ENCODE measurements at places on chromosomes 5 and 9. TPM values are rescaled to one million over a fixed set of nuclear protein-coding genes. Genes with fewer than 3 reads are reported as not detected.

DNA sequence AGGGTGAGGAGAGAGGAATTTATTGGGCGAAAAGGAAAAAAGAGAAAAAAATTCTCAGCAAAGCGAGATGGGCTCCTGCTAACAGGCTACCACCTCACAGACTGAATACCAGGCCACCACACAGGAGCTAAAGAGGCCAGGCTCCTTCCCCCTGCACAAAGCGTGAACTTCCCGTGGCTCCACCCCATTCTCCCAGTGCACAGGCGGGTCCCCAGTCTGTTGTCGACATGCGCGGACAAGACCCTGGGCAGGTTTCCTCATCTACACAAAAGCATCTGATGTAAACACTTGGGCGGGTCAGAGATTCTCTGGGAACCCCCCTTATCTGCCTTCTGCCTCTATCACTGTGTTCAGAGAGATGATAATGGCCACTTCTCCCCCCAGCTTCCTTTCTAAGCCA lies 34.2 kb downstream of the IL31RA start:
- H3K27ac ChIP-seq: no peak overlapping the region
- DNase-seq: no peak
- H3K27me3 ChIP-seq: no peaks in the 10 kb centered on the region
- no peak overlapping the region for H3K4me3 ChIP-seq
- H3K4me1 ChIP-seq: no peaks in the 10 kb centered on the region

DNA sequence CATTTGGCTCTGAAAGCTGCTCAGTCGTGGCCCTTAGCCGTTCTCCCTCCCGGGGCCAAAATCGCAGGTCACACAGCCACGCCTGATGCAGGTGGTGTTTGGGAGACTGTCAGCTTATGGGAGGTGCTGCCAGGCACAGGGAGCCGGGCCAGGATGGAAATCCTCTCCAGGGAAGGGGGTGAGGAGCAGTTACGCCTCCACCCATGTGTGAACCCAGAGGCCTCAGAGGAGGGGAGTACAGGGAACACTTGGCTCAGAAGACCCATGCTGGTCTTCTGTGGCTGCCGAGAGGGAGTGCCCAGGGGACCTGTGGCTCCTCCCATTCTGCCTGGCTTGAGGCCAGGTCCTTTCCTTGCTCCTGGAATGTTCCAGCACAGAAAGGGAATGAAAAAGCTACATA lies 3.6 kb upstream of the OLFM1 start:
- peaks cover 40% of the 10 kb centered on the region for H3K27me3 ChIP-seq
- H3K4me3 ChIP-seq: no peak overlapping the region
- no peak for DNase-seq
- no peaks in the 10 kb centered on the region for H3K4me1 ChIP-seq

REEP2 gene
- 8.5 TPM for total RNA-seq

- DNase-seq: no peak
- H3K27me3 ChIP-seq: no peaks in the 10 kb centered on the region
- no peak overlapping the region for H3K4me3 ChIP-seq
- no peaks in the 10 kb centered on the region for H3K36me3 ChIP-seq
These were observed 225.4 kb downstream of the MTRR start for GRCh38 chr5:8094304-8094703.

MUSK gene
- 14.1 TPM for total RNA-seq

- H3K27ac ChIP-seq: no peak overlapping the region
- H3K36me3 ChIP-seq: no peaks in the 10 kb centered on the region
- DNase-seq: no peak
- H3K4me1 ChIP-seq: no peaks in the 10 kb centered on the region
These were observed 511.0 kb upstream of the RIOK2 start for GRCh38 chr5:97694091-97694490.

DNA sequence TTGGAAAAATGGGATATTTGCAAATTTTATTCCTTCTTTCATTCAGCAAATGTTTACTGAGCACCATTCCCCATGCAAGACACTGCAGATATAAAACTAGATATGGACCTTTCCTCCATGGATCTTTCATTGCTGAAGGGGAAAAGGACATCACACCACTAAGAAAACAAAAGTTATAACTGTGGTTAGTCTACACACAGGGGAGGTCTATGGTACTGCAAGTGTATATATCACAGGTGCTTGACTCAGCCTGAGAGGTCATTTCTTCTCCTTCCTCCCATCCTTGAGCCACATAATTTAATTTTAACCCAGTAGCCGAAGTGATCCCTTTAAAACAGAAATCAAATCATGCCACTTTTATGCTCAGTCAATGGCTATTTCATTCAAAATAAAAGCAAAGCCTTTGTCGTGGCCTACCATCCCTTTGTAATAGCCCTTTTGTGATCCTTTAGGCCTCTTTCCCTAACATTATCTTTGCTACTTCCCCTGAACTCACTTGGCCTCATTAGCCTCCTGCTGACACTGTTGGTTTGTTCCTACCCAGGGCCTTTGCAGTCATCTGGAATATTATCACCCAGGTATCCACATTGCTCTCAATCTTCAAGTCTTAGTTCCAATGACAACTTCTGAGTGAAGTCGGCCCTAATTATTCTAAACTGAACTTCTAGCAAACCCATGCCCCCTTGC lies 213.2 kb downstream of the GABRB2 start:
- H3K4me1 ChIP-seq: no peaks in the 10 kb centered on the region
- no peak for DNase-seq
- H3K4me3 ChIP-seq: no peak overlapping the region
- H3K27ac ChIP-seq: no peak overlapping the region
- no peaks in the 10 kb centered on the region for H3K36me3 ChIP-seq

RASGEF1C gene
- not detected for total RNA-seq

- no peaks in the 10 kb centered on the region for H3K27me3 ChIP-seq
- DNase-seq: no peak
- H3K36me3 ChIP-seq: no peaks in the 10 kb centered on the region
- no peak overlapping the region for H3K27ac ChIP-seq
- no peaks in the 10 kb centered on the region for H3K4me1 ChIP-seq
These were observed 136.6 kb upstream of the ICE1 start for GRCh38 chr5:5285906-5286305.

KIF4B gene
- 0.02 TPM for total RNA-seq

DNA sequence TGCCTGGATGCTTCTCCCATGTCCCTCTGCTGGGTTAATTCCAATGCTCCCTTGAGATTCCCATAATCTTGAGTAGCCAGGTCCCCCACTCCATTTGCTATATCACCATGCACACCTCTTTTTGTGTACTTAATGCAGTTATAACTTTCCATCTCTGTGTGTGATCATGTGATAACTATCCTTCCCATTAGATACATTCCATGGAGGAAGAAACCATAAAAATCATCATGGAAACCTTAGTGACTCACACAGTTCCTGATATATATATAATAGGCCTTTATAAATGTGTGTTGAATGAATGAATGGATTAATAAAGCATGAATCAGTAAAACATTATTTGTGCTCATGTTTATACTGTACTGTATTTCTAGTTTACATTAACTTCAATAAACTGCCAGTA lies 104.6 kb downstream of the PCSK5 start:
- no peak for DNase-seq
- H3K27me3 ChIP-seq: no peaks in the 10 kb centered on the region
- H3K36me3 ChIP-seq: no peaks in the 10 kb centered on the region
- H3K4me1 ChIP-seq: peaks cover 17% of the 10 kb centered on the region
- no peak overlapping the region for H3K27ac ChIP-seq
- no peak overlapping the region for H3K4me3 ChIP-seq

OBP2B gene
- not detected for total RNA-seq

- 0 out of 2 replicates have a peak, but pooled peaks cover 2% of the 10 kb centered on the region for H3K36me3 ChIP-seq
- no peaks in the 10 kb centered on the region for H3K27me3 ChIP-seq
- peaks cover 19% of the 10 kb centered on the region for H3K4me1 ChIP-seq
These were observed 3.4 kb upstream of the RHOBTB3 start for GRCh38 chr5:95727764-95728191.

DNA sequence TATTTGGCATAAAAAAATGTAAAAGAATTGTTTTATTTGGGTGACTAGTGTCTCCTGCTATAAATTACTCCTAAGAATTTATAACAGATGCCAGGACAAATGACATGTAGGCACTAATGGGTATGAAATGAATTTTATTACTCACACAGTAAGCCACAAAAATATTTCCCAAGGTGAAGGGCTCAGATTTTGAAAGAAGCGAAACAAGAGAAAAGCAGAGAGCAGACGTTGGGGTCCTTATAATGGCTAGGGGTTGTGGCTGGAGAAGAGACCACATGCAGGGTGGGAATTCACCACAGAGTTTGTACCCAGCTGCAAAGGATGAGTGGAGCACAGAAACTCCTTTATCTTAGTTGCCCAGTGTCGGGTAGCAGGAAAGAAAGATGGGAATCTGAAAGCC lies 45.0 kb upstream of the PRR16 start:
- H3K27me3 ChIP-seq: no peaks in the 10 kb centered on the region
- peaks cover 5% of the 10 kb centered on the region for H3K4me1 ChIP-seq
- peak overlapping the region; percentile 32 for H3K27ac ChIP-seq
- DNase-seq: peak; percentile 42

SNCAIP gene
- 0.49 TPM for total RNA-seq

DNA sequence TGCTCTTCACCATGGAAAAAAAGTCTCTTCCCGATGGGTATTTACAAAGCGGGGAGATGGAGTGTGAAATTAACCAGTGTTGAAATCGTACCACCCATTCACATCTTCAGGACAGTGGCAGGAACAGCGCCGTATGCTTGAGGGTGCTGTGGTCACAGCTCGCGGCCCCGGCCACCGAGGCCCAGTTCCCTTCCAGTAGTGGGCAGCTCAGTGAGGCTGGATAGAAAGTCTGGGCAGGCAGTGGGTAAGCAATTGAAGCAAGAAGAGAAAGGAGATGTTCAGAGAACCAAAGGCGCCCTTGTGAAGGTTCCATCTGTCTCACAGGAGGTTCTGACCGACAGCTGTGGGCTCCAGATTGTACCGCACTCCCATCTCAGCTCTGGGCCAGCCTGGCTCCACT lies 59.1 kb downstream of the SECISBP2 start:
- H3K27me3 ChIP-seq: peaks cover 34% of the 10 kb centered on the region
- DNase-seq: no peak
- H3K36me3 ChIP-seq: no peaks in the 10 kb centered on the region
- H3K27ac ChIP-seq: no peak overlapping the region
- no peaks in the 10 kb centered on the region for H3K4me1 ChIP-seq

- no peak for DNase-seq
- H3K27ac ChIP-seq: no peak overlapping the region
- H3K27me3 ChIP-seq: no peaks in the 10 kb centered on the region
- H3K4me3 ChIP-seq: no peak overlapping the region
- H3K4me1 ChIP-seq: peaks cover 13% of the 10 kb centered on the region
- peaks cover 79% of the 10 kb centered on the region for H3K36me3 ChIP-seq
These were observed 34.1 kb downstream of the HMGXB3 start for GRCh38 chr5:150034662-150035061.

- H3K27ac ChIP-seq: peak overlapping the region; percentile 43
- H3K4me1 ChIP-seq: peaks cover 36% of the 10 kb centered on the region
- peak; percentile 58 for DNase-seq
- no peaks in the 10 kb centered on the region for H3K36me3 ChIP-seq
- peak overlapping the region; percentile 38 for H3K4me3 ChIP-seq
These were observed 2.5 kb upstream of the ZNF474 start for GRCh38 chr5:122126756-122127321.

DNA sequence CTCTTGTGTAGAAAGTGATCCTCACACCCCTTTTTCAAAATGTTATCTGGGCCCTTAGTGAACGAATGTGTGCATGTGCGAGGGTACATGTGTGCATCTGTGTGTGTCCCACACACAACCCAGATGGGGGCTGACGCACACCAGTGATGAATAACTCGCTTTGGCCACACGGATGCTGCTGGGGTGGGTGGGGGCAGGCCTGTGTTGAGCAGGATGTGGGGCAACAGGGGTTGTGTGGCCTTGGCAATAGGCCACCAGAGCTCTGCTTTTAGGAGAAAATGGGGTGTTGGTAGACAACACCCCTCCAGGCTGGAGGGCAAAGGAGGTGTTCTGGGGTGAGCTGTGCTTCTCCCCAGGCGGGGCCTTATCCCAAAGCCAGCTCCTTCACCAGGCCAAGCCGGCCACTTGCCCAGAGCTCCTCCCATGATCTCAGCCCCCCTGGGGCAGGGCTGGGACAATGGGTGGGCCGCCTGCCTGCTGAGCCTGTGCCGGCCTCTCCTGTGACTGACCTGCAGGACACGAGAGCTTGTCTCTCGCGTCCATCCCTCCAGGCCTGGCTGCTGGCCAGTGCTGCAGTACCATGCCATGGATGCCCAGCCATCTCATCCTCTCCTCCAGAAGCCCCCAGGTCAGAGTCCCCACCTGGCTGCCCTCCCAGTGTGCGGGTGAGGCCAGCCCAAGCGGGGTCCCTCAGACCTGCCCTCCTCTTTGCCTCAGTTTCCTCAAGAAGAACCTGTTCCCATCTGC lies 1.7 kb downstream of the DBN1 start:
- no peaks in the 10 kb centered on the region for H3K27me3 ChIP-seq
- H3K4me1 ChIP-seq: peaks cover 31% of the 10 kb centered on the region
- H3K36me3 ChIP-seq: peaks cover 54% of the 10 kb centered on the region
- H3K27ac ChIP-seq: peak overlapping the region; percentile 94
- DNase-seq: peak; percentile 58
- peak overlapping the region; percentile 90 for H3K4me3 ChIP-seq

PCDHA7 gene
- not detected for total RNA-seq

DNA sequence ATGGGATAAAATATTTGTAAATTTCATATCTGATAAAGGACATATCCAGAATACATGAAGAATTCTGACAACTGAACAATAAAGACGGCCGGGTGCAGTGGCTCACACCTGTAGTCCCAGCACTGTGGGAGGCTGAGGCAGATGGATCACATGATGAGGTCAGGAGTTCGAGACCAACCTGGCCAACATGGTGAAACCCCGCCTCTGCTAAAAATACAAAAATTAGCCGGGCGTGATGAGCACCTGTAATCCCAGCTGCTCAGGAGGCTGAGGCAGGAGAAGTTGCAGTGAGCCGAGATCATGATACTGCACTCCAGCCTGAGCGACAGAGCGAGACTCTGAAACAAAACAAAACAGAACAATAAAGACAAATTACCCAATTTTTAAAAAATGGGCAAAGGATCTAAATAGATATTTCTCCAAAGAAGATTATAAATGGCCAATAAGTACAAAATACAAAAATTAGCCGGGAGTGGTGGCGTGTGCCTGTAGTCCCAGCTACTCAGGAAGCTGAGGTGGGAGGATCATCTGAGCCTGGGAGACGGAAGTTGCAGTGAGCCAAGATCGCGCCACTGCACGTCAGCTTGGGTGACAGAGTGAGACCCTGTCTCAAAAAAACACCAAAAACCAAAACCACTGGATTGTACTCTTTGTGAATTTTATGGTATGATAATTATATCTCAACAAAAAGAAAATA lies 9.6 kb upstream of the NSD1 start:
- DNase-seq: no peak
- H3K4me1 ChIP-seq: no peaks in the 10 kb centered on the region
- H3K27ac ChIP-seq: no peak overlapping the region
- no peaks in the 10 kb centered on the region for H3K36me3 ChIP-seq
- no peak overlapping the region for H3K4me3 ChIP-seq

DNA sequence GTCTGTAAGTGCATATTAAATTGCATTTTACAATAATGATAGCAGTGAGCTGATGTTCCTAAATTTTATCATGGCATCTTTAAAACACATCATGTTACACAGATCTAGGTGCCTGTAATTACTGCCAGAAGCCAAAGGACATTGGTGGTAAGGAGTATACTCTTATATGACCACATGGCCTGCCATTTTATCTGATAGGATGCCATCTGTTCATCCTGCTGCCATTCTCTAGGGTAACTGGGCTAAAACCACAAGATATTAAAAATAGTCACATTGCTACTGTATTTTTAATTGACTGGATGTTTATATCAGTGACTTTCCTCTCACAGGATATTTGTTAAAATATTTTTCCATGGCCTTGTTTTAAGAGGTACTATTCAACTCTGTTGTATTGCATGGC lies 53.1 kb downstream of the HCN1 start:
- H3K4me1 ChIP-seq: no peaks in the 10 kb centered on the region
- no peak overlapping the region for H3K27ac ChIP-seq
- no peaks in the 10 kb centered on the region for H3K27me3 ChIP-seq

- no peak overlapping the region for H3K27ac ChIP-seq
- peaks cover 4% of the 10 kb centered on the region for H3K36me3 ChIP-seq
- H3K4me1 ChIP-seq: no peaks in the 10 kb centered on the region
- DNase-seq: no peak
- H3K27me3 ChIP-seq: no peaks in the 10 kb centered on the region
These were observed 44.0 kb downstream of the C9orf85 start for GRCh38 chr9:71955300-71955915.

All from SJCRH30 (cell line).